Urothelium cell line (cell line): ENCODE measurements at places on chromosomes 6 and 20.

DNA sequence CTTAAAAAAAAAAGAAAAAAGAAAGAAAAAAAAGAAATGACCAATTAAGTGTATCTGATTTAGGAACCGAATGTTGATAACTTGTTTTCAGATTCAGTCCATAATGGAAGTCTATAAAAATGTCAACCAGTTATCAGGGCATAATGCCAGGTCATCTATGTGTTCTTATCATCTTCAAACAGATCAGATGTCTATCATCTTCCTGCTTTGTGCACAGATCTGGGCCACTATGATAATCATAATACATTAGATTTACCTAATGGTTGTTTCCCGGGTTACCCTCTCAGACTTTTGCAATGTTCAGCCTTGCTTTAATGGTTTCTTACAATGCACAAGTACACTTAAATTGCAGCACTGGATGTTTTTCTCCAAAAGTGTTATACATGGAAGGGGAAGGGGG lies 100.6 kb downstream of the NKAIN2 start:
- DNase-seq, result no peak

GRCh38 chr20:10649080-10649796 lies 24.6 kb downstream of the JAG1 start:
- no peak for DNase-seq

- DNase-seq, result no peak
Measured at GRCh38 chr6:123712831-123713230, 76.1 kb upstream of the TRDN start.

- no peak for DNase-seq
Measured at GRCh38 chr6:74170118-74170517, 474.1 kb downstream of the CD109 start.

GRCh38 chr20:46644160-46644559 lies 7.1 kb downstream of the SLC13A3 start:
- DNase-seq, result no peak

DNA sequence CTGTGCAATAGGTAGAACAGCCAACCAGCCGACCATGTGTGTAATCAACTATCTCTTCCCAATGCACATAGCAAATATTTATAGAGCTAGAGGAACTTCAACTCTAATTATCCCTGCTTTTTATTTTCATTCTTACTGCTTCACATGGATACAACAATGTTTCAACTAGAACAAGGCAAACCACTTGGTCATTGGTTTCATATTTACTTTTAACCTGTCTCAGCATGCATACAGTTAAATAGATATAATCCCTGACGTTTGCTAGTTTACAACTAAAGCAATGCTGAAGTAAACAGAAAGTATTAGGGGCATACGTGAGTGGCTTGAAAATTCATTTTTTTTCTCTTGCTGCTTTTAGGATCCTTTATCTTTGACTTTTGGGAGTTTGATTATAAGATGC lies 318.5 kb upstream of the MAP3K7 start:
- no peak for DNase-seq

GRCh38 chr6:134979142-134979541 lies 29.2 kb upstream of the ALDH8A1 start:
- no peak for DNase-seq
